ENCODE measurements at places on chromosomes 16 and 17.

GRCh38 chr17:76791053-76791980, 53.4 kb downstream of the MFSD11 start:
- no peak for DNase-seq

DNA sequence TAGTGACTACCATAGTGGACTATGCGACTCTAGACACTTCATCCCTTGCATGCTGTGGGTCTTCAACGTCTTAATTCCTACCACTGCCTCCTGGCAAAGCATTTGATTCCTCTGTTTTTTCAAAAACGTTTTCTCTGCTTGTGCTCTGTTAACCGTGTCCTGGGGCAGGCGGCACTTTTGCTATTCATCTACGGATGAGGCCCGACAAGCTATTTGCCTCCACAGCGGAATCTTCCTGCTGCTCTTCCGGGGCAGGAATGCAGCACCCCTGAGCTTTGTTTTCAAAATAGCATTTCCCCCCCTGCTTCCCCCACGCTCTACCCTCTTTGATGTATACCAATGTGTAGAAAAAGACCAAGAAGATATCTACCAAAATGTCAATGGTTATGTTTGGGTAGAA, 39.8 kb upstream of the METTL16 start:
- no peak for DNase-seq

- DNase-seq, result no peak
Measured at GRCh38 chr16:74718741-74719610, 18.3 kb upstream of the MLKL start.

GRCh38 chr16:29777576-29778350, at the start of gene ZG16:
TSS of gene ZG16 (plus strand) at chr16:29778256. CDS start at chr16:29779267, 1,011 bp downstream.
- DNase-seq, result no peak

GRCh38 chr17:7107012-7107754, 7.4 kb downstream of the ASGR2 start:
- no peak for DNase-seq

- DNase-seq, result no peak
Measured at GRCh38 chr17:40103071-40103661, 2.8 kb upstream of the NR1D1 start.

DNA sequence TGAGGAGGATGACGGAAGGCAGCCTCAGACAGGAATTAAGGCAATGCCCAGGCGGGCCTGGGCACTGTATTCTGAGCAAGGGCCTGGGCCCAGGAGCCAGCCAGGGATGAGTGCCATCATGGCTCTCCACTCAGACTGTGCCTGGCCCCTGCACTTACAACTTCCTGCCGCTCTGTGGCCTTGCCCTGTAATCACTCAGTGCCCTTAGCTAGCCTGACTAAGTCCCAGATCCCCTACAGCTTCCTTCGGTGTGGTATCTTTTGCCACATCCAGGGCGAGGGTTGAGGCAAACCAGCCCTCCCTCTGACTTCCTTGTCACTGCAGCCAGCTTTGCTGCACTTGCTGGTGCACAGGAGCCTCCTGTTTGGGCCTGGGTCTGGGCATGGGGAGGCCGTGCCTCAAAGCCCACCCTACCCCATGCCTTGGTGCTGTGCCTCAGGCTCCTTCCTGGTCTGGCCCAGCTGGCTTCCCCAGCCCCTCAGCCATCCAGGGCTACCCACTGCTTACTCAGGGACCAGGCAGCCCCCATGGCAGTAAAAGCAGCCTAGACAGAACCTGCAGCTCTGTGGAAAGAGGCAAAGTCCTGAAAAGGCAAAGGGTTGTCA, 9.3 kb downstream of the SLC46A1 start:
- DNase-seq, result no peak

- DNase-seq, result no peak
Measured at GRCh38 chr16:59988591-59988990, 1254.5 kb upstream of the GOT2 start.

DNA sequence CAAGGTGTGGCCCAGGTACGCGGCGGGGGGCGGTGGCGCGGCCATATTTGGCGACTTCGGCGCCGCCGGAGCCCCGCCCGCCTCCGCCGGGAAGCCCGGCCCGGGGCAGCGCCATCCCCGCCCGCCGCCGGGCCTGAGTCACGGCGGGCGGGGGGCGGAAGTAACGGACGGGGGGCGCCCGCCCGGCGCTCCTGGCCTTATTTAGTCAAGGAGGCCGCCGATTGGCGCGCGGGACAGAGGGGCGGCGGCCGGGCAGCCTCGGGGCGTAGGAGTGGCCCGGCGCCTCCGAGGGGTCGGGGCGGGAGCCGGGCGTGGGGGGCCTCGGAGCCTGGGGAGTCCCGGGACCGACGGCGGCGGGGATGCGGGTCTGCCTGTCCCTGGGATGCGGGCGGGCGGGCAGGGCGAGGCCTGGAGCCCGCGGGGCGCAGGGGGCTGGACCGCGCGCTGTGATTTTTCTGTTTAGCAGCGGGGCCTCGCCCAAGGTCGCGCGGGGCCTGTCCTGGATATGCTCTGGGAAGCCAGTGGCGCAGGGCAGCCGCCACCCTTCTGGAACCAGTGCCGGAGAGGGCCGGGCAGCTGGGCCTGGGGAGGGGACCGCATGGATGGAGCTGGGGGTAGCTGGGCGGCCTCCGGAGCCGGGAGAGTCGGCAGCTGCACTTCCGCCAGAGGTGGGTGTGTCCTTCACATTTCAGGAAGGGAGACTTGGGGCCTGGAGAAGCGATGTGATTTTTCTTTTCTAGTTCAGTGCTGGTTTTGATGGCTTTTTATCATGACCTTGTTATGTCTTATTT, 2.3 kb upstream of the ACTG1 start:
- DNase-seq, result no peak
